ENCODE measurements at places on chromosomes 5 and 9.

GRCh38 chr5:59462956-59463355 lies 430.6 kb downstream of the PDE4D start:
- H3K27ac ChIP-seq: no peak overlapping the region
- no peak overlapping the region for H3K4me3 ChIP-seq
- DNase-seq: no peak
- H3K4me1 ChIP-seq: no peaks in the 10 kb centered on the region
- H3K27me3 ChIP-seq: no peaks in the 10 kb centered on the region

GRCh38 chr9:133008406-133008805 lies 22.4 kb upstream of the GTF3C5 start:
- H3K4me1 ChIP-seq: no peaks in the 10 kb centered on the region
- H3K36me3 ChIP-seq: no peaks in the 10 kb centered on the region
- no peak overlapping the region for H3K27ac ChIP-seq
- no peaks in the 10 kb centered on the region for H3K27me3 ChIP-seq
- no peak overlapping the region for H3K4me3 ChIP-seq

- no peak for DNase-seq
- no peak overlapping the region for H3K27ac ChIP-seq
- H3K27me3 ChIP-seq: peaks cover 5% of the 10 kb centered on the region
Measured at GRCh38 chr9:116276651-116277121, 123.1 kb downstream of the PAPPA start.

DNA sequence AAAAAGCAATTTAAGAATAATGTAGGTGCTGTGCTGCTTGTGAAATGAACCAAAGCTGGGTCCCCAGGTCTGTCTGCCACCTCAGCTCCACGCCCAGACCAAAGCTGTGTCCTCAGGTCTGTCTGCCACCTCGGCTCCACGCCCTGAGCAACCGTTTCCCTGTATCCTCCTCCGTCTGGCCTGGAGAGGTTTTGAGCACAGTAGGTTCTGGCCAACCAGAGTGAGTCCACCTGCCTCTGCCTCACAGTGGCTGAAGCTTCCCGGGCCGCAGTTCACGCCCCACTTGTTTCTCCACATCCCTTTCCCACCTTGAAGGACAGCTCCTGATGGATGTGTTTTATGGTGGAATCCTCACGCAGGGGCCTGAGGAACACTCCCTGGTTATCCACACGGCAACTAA lies 120.5 kb downstream of the ADAMTS2 start:
- no peaks in the 10 kb centered on the region for H3K4me1 ChIP-seq
- no peak for DNase-seq
- H3K27me3 ChIP-seq: no peaks in the 10 kb centered on the region
- H3K27ac ChIP-seq: no peak overlapping the region
- no peaks in the 10 kb centered on the region for H3K36me3 ChIP-seq

GRCh38 chr9:138061631-138062030 lies 184.0 kb downstream of the CACNA1B start:
- H3K4me3 ChIP-seq: no peak overlapping the region
- H3K36me3 ChIP-seq: no peaks in the 10 kb centered on the region
- no peaks in the 10 kb centered on the region for H3K4me1 ChIP-seq
- no peaks in the 10 kb centered on the region for H3K27me3 ChIP-seq
- no peak overlapping the region for H3K27ac ChIP-seq

DNA sequence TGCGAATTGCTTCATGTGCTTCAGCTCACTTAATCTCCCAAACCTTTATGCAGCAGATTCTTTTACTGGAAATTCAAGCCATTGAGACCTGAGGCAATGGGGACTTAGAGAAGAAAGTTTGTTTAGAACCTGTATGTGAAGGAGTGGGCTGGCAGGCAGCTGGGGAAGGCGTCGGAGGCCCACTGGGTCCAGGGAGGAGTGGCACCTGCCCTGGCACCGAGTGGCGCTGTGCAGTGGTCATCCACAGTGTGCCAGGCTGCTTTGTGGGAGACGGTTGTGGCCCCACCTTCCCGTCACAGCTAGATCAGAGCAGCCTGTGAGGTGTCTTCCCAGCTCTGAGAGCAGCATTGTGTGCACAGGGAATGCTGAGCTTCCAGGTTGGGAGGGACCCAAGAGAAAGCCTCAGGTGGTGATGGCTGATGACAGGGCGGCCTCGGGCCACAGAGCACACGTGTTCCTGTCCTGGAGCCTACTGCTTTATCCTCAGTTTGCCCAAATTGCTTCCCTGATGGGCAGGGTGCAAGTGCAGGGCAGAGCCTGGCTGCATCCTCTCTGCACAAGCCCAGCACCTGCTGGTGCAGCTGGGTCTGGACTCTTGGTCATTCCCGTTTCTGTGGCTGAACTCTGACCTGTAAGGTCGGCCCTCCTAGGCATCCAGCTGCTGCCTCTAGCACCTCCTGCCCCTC lies 175.2 kb downstream of the CACNA1B start:
- no peaks in the 10 kb centered on the region for H3K36me3 ChIP-seq
- no peaks in the 10 kb centered on the region for H3K4me1 ChIP-seq
- peaks cover 5% of the 10 kb centered on the region for H3K27me3 ChIP-seq
- H3K27ac ChIP-seq: no peak overlapping the region

- H3K27ac ChIP-seq: no peak overlapping the region
- no peaks in the 10 kb centered on the region for H3K27me3 ChIP-seq
- H3K4me1 ChIP-seq: no peaks in the 10 kb centered on the region
- no peak overlapping the region for H3K4me3 ChIP-seq
- no peak for DNase-seq
Measured at GRCh38 chr9:133264235-133264764, 10.7 kb downstream of the ABO start.

All from DND-41 (cell line).